Activated T-helper 17 cell treated with anti-CD3 and anti-CD28 coated beads, Interleukin-2, amount 50 U/mL, for 72 hours (primary cell): ENCODE measurements at places on chromosomes 6 and 20. TPM values are rescaled to one million over a fixed set of nuclear protein-coding genes. Genes with fewer than 3 reads are reported as not detected.

DNA sequence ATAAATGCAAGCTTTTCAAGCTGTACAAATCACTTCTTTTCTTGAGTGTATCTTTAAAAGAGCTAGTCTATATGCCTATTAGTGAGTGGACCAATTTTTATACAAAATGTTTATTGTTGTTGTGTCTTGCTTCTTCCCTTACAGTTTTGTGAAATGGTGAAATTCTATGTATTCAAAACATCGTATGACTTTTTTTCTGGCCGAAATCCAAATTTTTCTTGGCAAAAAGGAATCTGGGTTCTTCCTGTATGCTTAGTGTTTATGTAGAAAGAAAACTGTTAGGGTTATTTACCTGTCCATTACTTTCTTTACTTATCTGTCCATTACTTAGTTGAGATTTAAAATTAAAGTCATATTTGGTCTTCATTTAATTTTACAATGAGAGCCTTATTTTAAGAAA is 153.9 kb downstream of the MMS22L start:
- ATAC-seq: no peak

BRD2 gene
- 229 TPM for total RNA-seq

CHRNA4 gene
- not detected for total RNA-seq

- no peak for ATAC-seq
Measured at GRCh38 chr20:17525650-17526049, 5.5 kb downstream of the BFSP1 start.

PTCHD4 gene
- total RNA-seq: not detected

BTNL2 gene
- not detected for total RNA-seq

PRR18 gene
- total RNA-seq: not detected

- ATAC-seq: no peak
Measured at GRCh38 chr6:5776104-5776503, 230.6 kb downstream of the NRN1 start.

BMP7 gene
- not detected for total RNA-seq

PRELID3B gene
- 77.1 TPM for total RNA-seq

DNA sequence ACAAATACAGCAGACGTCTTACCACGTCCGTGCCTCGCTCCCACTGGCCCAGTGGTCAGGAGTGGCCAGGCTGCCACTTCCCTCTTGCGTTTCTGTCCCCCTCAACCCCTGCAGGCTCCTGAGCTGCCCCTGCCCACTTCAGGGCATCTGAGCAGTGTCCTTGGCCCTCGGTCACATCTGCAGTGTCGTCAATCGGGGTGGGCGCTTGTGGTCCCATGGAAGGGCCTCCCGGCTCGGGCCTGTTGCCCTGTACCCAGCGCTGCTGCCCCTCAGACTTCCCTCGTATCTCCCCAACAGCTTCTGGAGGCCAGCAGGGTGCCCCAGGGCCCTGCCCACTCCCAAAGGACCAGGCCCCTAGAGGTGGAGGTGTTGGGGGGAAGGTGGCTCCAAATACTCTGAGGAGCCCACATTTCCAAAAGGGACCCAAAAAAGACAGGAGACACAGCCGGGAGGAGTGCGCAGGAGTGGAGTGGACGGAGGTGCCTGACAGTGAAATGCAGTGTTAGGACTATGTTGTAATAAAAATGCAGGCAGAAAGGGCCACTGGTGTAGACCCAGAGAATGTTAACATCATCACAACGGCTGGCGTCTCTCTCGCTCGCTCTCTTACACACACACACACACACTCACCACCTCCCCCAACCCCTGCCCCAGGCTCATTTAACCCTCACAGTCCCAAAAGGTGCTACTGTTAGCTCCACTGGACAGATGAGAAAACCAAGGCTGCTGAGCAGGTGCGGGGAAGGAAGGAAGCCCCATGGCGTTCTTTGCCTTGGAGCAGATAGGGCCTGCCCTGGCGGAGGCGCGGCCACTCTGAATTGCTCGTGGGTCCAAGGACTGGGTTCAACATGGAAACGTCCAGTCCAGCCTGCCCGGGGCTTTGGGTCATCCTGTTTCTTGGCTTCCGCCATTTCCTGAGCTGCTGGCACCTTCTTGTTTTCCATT is 343.9 kb downstream of the ZFAND3 start:
- no peak for ATAC-seq

UBE2V1 gene
- total RNA-seq: 197 TPM

EDN1 gene
- 0.13 TPM for total RNA-seq

DNA sequence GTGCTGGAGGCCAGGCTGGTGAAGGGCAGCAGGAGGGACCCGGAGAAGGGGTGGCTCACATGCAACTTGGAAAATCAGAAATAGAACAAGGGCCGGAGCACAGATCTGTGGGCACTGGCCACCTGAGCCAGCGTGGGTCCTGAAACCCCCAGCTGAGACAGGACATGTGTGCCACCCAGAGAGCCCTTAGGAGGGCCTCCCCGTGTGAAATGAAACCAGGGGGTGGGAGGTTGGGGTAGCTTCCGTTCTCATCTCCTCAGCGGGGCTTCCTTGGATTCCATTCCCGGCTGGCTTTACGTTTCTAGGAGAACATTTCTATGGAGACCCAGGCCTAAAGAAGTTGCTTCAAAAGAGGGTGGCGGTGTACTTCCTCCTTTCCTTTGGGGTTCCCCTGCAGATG is 5.7 kb downstream of the FOXP4 start:
- no peak for ATAC-seq

COL10A1 gene
- total RNA-seq: not detected

- ATAC-seq: no peak
Measured at GRCh38 chr20:51255417-51255816, 232.5 kb upstream of the KCNG1 start.

IL17A gene
- 45.4 TPM for total RNA-seq

DNA sequence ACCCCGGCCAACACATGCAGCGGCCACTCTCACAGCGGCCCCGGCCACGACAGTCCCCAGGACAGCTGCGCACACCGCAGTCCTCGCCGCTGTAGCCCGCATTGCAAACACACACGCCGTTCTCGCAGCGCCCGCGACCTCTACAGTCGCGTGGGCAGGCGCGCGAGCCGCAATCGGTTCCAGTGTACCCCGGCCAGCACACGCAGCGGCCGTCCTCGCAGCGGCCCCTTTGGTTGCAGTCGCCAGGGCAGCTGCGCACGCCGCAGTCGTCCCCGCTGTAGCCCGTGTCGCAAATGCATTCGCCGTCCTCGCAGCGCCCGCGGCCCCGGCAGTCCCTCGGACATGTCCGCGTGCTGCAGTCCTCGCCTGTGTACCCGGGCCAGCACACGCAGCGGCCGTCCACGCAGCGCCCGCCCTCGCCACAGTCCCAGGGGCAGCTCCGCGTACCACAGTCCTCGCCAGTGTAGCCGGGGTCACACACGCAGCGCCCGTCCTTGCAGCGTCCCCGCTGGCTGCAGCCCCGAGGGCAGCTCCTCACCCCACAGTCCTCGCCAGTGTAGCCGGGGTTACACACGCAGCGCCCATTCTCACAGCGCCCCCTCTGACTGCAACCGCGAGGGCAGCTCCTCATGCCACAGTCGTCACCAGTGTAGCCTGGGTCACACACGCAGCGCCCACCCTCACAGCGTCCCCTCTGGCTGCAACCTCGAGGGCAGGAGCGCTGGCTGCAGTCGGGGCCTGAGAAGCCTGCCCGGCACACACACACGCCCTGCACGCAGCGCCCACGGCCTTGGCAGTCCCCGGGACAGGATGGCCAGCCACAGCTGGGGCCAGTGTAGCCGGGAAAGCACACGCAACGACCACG is 12.5 kb downstream of the TNXB start:
- ATAC-seq: peak; percentile 19

DNA sequence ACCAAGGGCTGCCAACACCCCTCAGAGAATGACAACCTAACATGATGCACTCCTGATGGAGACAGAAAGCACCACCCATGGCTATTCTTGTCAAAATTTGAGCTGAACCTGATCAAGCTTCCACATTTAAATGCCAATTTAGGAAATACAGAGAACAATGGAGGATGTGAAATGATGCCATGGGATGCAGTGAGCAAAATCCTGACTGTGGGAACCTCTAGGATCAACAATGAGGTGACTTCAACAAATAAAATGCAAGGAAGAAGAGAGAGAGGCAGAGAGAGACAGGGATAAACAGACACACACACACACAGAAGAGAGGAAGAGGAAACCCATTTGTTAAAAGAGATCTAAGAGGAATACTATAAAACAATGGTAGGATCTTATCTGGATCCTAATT is 119.6 kb upstream of the NUP153 start:
- ATAC-seq: no peak

MATN4 gene
- total RNA-seq: 0.11 TPM

DNA sequence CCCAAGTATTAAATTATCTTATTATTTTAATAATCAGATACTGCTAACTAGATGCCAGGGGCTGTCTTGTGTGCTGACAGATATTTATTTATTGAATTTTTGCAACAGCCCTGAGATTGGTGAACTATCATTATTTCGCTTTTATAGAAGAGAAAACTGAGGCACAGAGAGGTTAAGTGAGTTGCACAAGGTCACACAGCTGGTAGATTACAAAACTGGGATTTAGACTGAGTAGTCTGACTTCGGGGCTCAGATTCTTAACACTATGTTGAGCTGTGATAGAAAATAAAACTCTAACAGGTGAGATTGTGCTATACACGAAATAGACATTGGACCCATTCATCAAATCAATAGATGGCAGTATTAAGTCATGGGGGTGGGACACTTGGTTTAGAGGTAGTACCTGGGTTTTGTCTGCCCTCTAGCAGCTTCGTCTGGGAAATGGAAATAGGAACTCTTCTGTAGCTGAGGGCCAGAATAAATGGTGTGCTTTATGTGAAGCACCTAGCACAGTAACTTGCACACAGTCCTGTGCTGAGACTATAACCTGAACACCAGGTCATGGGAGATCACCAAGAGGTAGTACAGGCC is 113.4 kb downstream of the B3GAT2 start:
- no peak for ATAC-seq

- ATAC-seq: no peak
Measured at GRCh38 chr6:12151433-12151820, 138.7 kb upstream of the EDN1 start.

- ATAC-seq: peak; percentile 72
Measured at GRCh38 chr20:5557123-5557522, 193.1 kb upstream of the SHLD1 start.

DNA sequence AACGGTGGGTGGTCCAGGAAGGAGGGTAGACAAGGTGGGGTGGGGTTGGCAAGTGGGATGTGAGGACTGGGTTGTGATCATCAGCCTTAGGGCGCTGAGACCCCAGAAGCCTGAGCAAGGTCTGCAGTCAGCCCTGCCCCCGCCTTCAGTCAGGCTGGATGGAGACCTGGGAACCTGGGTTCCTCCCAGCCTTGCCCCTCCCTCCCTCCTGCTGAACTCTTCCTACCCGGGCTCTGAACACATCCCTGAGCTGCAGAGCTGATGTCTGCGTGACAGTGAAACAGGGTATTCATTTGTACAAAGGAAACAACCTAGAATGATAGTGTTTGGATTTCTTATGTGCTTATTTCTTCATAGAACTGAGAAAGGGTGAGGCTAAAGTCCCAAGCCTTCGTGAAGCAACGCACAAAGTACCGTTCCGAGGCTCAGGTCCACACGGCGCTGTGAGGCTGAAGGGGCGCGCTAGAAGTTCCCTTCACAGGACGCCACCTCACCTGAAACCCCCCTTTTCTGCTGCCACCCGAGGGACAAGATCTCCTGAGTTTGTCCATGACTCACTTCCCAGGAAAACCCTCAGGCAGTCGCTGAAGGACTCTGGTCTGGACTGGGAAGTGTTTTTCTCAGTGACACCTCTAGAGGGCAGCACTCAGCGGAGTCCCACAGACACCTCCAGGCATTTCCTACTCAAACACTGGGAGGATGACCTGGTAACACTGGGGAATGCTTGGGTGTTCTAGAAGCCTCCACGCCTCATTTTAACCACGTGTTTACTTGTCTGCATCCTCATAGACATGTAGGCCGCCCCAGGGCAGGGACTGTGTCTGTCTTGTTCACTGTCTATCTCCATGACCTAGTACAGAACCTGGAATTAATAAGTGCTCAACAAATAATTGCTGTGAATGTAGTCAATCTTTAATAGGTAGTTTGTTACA is 1.2 kb downstream of the GSTA5 start:
- ATAC-seq: peak; percentile 80

VSX1 gene
- not detected for total RNA-seq

GRCh38 chr6:352896-353470 is 38.6 kb upstream of the IRF4 start:
- no peak for ATAC-seq

ANKRD66 gene
- total RNA-seq: not detected

DNA sequence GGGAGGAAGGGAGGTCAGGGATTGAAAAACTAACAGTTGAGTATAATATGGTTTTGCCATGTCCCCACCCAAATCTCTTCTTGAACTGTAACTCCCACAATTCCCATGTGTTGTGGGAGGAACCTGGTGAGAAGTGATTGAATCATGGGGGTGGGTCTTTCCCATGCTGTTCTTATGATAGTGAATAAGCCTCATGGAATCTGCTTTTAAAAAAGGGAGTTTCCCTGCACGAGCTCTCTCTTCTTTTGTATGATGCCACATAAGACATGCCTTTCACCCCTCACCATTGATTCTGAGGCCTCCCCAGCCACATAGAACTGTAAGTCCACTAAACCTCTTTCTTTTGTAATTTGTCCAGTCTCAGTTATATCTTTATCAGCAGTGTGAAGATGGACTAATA is 833.4 kb upstream of the MAP3K7 start:
- no peak for ATAC-seq

DCDC2 gene
- total RNA-seq: not detected

DNA sequence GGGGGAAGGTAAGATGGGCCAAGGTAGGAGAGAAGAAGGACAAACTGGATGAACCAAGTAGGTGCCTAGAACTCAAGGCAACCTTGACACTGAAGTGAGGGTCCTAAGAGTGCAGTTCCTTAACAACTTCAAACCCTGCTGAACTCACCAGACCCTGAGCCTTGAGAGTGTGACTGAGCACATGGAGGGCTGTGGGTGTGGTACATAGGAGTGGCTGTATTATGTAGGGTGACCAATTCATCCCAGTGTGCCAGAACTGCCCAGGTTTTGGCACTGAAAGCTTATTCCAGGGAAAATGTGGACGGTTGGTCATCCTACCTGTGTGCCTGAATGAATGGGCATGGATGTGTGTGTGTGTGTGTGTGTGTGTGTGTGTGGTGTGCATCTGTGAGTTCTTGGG is 281.8 kb downstream of the DHX35 start:
- no peak for ATAC-seq

BPI gene
- not detected for total RNA-seq

CLPSL1 gene
- total RNA-seq: not detected

RAB44 gene
- total RNA-seq: 0.11 TPM

- ATAC-seq: no peak
Measured at GRCh38 chr6:144335311-144335861, 50.3 kb downstream of the UTRN start.

DNA sequence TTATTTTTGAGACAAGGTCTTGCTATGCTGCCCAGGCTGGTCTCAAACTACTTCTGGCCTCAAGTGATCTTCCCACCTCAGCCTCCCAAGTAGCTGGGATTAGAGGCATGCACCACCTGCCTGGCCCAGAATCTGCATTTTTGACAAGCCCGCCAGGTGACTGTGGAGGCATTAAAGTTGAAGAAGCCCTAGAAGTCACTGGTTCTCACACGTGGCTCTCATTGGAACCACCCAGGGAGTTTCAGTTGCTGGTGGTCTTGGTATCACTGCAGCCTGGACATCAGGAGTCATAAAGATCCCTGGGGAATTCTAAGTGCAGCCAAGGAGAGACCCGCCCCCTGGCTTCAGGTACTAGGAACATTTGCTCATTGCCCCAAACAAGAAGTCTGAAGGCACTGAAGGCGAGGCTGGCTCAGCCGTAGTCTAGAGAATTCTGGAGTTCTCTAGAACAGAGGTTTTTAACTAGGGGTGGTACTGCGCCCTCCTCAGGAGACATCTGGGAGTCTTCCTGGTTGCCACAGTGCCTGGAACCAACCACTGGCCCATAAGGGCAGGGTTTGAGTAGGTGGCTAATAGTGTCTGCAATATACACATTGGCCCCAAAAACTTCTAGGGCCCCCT is 182.8 kb downstream of the ZMYND8 start:
- no peak for ATAC-seq
